ENCODE measurements at places on chromosomes 1 and 21. TPM values are rescaled to one million over a fixed set of nuclear protein-coding genes. Genes with fewer than 3 reads are reported as not detected.

Gene PTAFR
- total RNA-seq, result 0.14 TPM

Gene TARS2
- 13.3 TPM for total RNA-seq

Gene AHCYL1
- 67.3 TPM for total RNA-seq

Gene NBPF6
- total RNA-seq, result 1.1 TPM

Gene LCE6A
- total RNA-seq, result not detected

Gene HSD3B1
- not detected for total RNA-seq

Gene CFHR2
- total RNA-seq, result not detected

Gene PCAT6
- total RNA-seq, result 0.86 TPM

Gene S100A4
- 337 TPM for total RNA-seq

Gene RAB3GAP2
- total RNA-seq, result 51.1 TPM

Gene APCS
- not detected for total RNA-seq

Gene PROK1
- not detected for total RNA-seq

Gene VSIG8
- total RNA-seq, result 0.43 TPM

Gene IGSF3
- total RNA-seq, result 1.1 TPM

Gene MAN1C1
- 0.14 TPM for total RNA-seq

Gene OR2T8
- not detected for total RNA-seq

Gene LCE1E
- not detected for total RNA-seq
